NCI-H2081 treated with DMSO at 0.1 percent for 48 hours (cell line): ENCODE measurements at places on chromosomes 11 and 22.

GRCh38 chr11:109036011-109036410 is 371.1 kb downstream of the DDX10 start:
- DNase-seq, result no peak

DNA sequence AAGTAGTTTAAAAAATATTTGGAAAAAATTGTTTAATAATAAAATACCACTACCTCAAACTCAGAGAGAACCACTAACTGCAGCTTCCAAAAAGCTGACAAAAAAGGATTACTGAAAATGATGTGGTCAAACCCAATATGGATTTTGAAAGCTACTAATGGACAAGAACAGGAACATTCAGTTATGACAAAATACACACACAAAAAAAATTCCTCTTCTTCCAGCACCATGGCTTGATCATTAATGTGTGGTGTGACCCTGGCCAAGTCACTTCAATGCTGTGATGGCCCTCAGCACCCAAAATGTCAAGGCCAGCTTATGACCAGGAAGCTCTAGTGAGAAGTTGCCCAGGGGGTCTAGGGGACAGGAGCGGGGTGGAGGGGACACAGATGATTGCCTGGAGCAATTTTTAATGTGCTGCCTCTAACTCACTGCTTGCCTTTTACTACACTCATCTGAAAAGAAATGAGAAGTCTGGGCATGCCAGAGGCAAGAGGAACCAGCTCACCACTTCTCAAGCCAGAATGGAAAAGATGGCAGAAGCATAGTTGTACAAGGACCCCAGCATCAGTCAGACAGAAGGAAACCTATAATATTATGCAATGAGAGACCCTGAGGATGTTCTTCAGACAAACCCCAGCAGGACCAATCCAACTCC is 2.2 kb downstream of the SMCO4 start:
- no peak for DNase-seq

- no peak for DNase-seq
Measured at GRCh38 chr11:75254326-75254725, 13.8 kb downstream of the TPBGL start.

- DNase-seq, result no peak
Measured at GRCh38 chr22:24805790-24806662, at the start of gene SGSM1. TSS of gene SGSM1 (plus strand) at chr22:24806211. CDS start at chr22:24806326, 115 bp downstream.

GRCh38 chr11:47274495-47275235 is 4.7 kb downstream of the MADD start:
- no peak for DNase-seq

DNA sequence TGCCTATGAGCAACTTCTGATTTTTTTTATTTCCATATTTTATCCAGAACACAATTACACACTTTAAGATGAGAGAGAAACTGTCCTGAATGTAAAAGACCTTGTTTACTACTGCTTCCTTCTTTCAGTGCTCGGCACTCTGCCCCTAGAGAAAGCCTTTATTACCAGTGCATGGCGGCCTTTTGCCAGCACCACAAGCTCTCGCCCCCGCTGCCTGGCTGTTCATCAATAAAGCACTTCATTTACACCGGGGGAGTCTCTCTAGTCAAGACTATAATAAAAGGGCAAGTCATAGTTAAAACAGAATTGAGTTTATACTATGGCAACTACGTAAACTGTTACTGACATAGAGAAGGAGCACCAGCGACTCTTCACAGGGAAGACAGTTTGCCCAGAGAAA is 259.5 kb downstream of the CADM1 start:
- DNase-seq, result no peak

- DNase-seq, result no peak
Measured at GRCh38 chr22:31333641-31334040, 12.5 kb downstream of the PATZ1 start.

DNA sequence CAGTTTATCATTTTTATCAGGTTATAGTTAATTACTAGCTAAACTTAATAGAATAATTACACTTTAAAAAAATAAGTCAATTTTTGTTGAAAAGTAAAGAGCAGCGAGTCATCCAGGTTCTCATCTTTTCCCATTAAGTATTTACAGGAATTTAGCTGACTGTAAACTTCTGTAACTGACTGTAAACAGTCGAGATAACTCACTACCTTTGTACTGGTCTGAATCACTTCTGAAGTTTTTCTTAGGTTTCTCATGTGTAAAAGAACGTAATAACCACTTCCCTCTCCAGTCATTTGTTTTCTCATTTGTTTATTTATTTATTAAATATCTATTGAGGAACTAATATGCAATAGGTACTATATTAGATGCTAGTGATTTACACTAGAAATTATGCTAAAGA is 270.8 kb downstream of the DYNC2H1 start:
- no peak for DNase-seq

DNA sequence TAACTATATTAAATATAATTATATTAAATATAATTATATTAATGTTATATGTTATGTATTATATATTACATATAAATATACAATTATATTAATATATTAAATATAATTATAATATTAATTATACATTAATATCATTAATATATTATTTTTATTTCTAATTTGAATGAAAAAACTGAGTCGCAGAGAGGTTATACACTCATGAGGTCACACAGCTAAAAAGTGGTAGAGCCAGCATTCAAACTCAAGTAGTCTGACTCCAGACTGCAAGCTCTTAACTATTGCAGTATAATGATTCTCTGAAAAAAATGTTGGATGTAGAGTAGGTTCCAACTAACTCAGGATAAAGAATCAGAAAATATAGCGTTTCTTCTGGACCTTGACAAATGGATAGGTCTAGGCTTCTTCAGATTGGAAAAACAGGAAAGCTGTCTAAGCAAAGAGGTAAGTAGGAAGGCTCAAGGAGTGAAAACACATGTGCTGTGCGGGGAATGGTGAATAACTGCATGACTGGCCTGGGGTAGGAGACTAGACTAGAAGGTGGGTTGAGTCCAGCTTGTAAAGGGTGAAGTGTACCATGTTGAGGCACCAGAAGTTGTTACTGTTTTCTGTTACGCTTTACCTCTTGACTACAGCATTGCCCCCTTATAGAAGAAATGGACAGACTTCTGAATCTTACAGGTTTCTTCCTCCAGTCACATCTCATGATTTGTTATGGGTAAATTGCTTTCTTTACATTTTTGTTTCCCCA is 80.3 kb downstream of the TRIM44 start:
- DNase-seq, result no peak

DNA sequence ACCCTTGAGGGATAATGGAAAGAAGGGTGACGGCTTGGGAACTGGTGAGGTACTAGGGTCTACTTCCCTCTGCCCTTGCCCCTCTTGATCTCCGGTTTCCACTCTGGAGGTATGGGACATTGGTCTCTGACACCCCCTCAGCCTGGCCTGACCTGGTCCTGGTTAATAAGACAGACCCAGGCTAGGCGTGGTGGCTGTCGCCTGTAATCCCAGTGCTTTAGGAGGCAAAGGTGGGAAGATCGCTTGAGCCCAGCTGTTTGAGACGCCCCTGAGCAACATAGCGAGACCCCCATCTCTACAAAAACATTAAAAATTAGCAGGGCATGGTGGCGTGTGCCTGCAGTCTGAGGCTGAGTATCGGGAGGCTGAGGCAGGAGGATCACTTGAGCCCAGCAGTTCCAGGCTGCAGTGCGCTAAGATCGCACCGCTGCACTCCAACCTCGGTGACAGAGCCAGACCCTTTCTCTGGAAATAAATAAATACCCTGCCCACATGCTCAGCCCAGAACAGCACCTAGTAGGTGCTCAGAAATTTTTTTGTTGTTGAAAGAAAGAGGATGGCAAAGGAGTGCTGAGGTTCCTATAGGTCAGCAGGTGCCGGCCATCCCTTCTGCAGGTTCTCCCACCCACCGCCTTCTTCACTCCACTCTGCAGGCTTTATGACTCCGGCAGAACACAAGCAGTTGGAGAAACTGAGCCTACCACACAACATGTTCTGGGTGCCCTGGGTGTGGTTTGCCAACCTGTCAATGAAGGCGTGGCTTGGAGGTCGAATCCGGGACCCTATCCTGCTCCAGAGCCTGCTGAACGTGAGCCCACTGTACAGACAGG is 6.3 kb downstream of the BEST1 start:
- no peak for DNase-seq

DNA sequence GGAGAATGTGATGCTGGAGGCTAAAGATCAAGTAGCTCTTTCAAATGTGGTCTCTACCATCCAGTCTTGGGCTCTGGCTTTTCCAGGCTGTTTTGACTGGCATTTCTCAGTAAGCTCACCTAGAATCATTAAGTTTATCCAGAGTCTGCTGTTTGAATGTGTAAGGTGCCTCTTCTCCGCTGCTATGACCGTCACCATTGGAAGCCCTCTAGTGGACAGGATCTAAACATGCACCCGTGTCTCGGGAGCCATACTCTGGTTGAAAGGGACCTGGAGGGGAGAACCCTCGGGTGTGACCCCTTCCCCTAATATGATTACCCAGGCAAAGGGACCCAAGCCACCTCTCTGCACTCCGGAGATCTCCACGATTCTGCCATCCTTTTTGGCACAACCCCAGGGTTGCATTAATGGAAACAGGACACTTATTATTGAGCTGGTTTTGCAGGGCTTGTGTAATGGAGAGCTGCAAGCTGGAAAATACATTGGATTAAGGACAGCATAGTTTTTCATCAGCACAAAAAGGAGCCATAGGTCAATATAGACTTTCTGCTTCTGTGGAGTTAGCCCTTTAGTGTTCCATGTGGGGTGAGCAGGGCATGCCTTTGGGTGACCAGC is 191.0 kb upstream of the LARGE1 start:
- DNase-seq, result no peak

DNA sequence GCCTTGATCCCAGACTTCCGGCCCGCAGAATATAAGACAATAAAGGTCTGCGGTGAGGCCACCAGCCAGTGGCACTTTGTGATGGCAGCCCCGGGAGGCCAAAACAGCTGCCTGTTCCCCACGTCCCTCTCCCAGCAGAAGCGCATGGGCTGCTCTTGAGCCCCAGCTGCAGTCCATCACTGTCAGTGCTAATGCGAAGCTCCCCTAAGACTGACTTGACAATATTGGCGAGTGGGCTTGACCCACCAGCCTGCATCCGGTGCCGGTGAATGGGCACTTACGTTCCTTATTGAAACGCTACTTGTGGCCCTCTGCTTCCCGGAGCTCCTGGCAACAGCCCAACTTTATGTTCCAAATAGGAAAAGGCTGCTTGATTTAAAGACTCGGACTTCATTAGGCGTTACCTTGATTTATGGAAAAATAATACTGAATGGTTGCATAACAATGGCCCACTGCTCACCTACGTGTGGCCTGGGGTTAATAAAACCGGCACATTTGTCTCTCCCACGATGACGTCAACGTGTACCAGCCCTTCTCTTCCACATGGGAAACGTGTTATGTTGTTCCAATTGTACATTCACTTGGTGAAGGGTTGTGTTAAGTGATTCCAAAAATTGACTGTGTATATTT is 93.4 kb upstream of the SEPTIN5 start:
- no peak for DNase-seq

GRCh38 chr22:19959043-19959586 is 17.5 kb upstream of the TXNRD2 start:
- DNase-seq, result no peak

GRCh38 chr22:33361581-33361980 is 303.4 kb upstream of the SYN3 start:
- DNase-seq, result no peak

DNA sequence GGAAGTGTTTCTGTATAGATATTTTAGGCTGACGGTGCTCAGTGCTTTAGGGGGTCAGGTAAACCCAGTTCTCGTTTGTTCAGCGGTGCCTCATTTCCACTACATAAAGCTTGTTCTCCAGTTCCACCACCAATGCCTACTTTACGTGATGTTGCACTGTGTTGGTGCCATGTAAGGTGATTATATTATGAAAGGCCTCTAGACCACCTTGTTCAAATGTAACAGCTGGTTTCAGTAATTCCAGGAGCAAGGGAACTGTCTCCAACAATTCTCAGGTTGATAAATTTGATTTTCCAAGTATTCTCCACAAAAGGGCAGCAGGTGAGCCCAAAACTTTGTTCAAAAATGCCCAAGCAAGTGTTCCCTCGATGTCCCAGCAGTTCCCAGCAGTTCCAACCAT is 83.7 kb upstream of the SEPTIN5 start:
- no peak for DNase-seq

DNA sequence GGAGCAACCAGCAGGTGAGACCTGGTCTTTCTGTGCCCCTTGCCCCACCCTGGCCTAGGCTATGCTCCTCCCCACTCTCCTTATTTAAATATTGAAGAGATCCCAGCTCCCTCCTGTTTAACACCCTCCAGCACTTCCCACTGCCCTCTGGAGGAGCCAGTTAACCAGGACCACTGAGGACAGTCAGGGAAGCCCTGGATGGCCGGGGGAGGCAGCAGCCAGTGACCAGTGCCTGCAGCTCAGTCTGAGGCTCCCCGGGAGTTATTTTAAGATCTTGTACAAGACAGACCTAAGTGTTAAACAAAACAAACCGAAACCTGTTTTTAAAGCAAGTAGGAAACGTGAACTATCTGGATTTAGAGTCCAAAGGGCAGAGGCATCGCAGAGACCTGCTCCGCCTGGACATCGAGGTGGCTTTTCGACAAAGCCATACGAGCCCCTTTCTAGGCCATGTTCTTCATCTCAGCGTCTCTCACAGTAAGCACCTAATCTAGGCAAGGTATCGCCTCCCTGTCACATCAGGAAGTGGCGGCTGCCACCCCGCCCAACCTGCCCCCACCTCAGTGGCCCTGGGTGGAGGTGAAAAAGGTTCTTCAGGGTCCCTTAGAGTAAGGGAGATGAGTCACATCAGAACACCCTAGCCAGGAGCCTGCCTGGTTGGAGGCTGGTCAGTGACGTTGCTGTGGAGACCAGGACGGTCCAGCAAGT is 35.2 kb downstream of the TRMU start:
- no peak for DNase-seq

DNA sequence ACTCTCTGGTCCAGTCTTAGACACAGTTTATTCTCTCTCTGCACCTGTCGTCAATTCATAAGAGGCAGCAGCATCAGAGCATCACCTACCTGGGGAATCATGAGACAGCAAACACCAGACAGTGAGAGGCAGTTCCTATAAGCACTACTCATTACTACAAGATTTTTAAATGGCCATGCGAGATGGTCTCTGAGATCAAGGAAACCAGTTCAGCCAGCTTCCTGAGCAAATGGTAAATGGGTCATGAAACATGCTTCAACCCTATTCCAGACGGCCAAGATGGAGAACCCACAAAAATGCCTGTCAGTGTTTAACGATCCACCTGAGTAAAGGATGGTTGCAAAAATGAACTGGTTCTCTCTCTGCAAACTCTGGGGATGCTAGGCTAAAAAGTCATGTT is 52.9 kb downstream of the SYTL2 start:
- no peak for DNase-seq

- DNase-seq, result no peak
Measured at GRCh38 chr11:120392793-120393192, 56.6 kb downstream of the ARHGEF12 start.

- DNase-seq, result no peak
Measured at GRCh38 chr11:94504689-94505293, 7.5 kb upstream of the C11orf97 start.

DNA sequence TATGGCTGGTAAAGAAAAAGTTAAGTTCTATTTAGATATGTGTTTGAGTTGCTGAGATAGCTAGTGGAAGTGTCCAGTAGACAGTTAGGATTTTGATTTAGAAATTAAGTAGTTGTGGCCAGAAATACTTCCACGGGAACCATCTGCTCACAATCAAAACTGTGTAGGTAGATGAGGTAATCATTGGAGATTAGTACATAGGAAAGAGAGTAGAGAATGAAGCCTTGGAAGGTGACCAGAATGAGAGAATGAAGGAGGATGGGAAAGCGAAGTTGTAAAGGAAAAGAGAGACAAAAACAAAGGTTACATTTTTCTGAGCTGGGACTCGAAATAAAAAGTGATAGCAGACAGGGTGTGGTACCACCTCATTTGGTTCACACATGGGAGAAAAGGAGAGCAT is 296.9 kb upstream of the SORL1-AS1 start:
- no peak for DNase-seq
